Hematopoietic multipotent progenitor cell treated with erythropoietin and hydrocortisone succinate and interleukin-3 and kit ligand, for 4 days (in vitro differentiated cells): ENCODE measurements at places on chromosomes 12 and 14.

DNA sequence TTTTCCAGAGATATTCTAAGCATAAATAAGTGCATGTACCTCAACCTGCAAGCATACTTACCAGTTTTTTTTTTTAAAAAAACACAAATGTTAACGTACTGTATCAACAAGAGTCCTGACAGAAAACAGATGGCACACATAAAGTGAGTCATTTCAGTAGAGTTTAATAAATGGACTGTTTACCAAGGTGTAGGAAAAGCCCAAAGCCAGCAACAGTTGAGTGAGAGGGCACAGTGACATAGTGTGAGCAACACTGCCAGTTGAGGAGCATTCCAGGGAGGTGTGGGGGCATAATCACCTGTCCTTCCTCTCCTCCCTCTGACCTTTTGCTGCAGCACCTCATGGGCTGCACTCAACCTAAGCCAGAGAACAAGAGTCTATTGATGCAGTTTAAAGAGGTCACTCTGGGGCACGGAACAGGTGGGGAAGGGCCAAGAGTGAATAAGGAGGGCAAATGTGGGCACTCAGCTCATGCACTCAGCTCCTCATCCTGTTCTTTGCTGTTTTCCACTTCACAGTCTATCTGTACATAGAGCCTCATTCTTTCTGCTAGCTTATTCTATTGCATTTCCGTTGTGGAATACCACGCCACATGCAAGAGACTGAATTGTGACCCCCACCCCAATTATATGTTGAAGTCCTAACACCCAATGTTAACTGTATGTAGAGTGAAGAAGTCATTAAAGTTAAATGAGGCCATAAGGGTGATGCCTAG lies 29.3 kb downstream of the DHRS2 start:
- DNase-seq, result no peak

DNA sequence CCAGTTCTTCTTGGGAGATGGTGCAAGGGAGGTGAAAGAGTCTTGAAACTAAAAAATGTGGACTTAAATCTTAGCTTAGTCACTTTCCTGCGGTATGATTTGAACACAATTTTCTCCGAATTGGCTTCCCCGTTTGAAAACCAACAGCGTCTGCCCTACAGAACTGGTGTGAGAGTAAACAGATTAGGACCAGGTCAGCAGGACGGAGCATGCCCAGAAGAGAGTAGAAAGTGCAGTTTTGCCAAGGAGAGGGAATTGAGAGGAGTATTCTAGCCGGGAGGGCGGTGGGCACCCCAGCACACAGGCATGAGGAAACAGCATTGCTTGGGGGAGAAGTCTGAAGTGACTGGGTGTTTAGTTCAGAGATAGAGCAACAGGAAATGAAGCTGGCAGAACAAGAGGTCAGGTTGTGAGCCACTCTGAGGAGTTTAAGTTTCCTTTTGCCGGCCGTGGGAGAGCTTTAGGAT lies 927.1 kb downstream of the VRK1 start:
- DNase-seq, result peak; percentile 60

GRCh38 chr12:123952037-123952436 lies 20.6 kb downstream of the CCDC92 start:
- no peak for DNase-seq

DNA sequence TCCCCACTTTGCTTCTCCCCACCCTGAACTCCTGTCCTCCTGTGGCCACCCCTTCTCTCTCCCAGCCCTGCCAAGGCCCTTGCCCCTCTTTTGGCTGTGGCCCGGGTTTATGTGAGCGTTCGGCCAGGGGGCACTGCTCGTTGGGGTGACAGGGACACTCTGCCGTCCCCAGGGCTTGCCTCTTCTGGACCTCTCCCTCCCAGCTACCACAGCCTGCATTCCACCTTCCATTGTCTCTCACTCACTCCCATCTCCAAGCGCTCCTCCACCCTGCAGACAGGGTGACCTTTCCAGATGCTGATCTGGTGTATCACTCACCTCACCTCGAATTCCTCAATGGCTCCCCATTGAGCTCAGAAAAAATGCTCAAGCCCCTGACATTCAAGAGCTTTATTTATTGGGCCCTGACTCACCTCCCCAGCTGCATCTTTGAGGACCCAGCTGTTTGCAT lies 1.4 kb downstream of the SERPINA9 start:
- DNase-seq, result no peak

DNA sequence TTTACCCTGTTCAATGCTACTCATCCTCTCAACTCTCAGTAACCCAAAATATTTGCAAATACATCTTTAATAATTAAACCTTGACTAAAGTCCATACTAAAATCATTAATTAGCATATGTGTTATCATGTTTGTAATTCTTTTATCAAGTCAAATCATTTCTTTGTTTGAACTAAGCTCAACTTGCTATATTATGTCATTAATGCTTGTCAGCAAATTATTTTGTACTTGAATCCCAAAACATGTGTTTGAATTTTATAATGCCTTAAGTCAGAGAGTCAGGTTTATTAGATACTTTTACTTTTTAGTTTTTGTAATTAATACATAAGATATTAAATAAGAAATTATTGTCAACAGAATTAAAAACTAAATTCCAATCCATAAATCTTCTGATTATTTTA lies 16.5 kb downstream of the ABCD2 start:
- no peak for DNase-seq

DNA sequence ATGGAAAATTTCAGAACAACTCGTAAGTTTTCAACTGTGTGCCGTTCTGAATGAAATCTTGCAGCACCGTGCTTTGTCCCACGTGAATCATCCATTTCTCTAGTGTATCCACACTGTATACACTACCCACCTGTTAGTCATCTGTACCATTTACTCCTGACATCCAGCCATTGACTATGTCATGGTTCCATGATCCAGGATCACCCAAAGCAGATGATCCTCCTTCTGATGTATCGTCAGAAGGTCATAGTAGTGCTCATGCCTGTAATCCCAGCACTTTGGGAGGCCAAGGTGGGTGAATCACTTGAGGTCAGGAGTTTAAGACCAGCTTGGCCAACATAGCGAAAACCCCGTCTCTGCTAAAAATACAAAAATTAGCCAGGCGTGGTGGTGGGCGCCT lies 122.9 kb downstream of the PPHLN1 start:
- no peak for DNase-seq

DNA sequence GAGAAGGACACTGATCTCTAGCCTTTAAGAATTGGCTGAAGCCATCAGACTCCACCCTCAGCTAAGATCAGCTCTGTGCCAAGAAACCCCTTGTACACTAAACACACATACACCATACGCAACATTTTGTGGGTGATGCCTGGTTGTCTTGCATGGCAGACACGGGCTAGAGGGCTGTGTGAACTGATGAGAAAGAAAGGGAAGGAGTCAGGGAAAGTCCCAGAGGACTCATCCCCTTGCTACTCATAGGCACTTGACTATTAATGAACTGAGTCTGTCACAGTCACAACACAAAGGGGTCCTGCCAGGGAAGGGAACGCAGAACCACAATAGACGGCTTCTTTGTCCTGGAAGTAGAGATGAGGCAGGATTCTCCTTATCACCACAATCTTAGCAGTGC lies 80.8 kb downstream of the EMP1 start:
- no peak for DNase-seq

- no peak for DNase-seq
Measured at GRCh38 chr14:38775986-38776385, 327.0 kb downstream of the SEC23A start.

GRCh38 chr12:77954206-77954555 lies 123.5 kb downstream of the NAV3 start:
- DNase-seq, result no peak

DNA sequence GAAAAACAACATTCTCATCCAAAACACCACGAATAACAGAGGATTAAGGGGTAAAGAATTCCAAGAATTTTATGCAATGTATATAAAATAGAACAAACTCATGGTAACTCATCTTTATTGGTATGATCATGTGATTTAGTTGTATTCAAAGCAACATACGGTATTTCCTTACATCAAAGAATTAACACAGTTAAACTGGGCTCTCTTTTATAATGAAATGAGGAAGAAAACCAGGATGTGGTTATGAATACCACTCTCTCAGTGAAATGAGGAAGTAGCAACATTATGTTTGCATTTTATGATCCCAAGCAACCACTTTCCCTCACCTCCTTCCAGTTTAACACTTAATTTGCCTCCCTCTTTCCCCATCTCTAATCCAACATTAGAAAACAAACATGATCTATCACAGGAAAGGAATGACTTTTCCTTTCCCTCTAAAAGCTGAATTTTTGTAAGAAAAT lies 22.9 kb downstream of the SPTLC2 start:
- DNase-seq, result peak; percentile 93

DNA sequence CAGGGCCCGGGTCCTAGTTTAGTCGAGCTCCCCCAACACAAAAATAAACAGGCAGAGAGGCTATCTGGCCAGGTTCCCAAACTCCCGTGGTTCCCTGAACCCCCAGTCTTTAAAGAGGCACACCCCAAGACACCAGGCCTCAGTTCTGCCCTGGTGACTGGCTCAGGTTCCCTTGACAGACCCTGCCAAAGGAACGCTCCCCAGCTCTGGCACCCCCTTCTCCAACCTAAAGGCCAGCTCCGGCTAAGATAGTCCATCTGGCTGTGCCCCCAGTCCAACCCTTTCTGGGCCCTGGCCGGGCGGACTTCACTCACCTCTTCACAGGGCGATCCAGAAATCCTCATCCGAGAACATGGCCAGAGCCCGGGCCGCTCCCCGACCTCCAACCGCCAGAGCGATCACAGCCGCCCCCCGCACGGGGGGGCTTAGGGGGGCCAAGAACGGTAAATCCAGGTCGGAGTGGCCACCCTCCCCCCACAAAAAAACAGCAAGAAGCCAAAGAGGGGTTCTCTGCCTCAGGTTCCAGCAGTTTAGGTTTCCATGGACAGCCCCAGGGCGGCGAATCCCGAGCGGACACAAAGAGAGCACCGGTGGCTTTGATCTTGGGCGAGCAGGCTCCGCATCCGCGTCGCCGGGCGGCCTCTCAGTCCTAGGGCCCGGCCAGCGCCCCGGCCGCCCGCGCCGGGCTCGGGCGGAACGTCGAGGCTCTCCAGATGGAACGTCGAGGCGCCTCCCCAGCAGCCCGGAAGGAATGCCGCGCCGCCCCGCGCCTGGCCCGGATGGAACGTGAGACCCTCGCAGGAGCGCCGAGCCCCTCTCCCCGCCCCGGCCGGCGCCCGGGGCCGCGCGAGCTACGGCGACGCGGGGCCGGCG lies 1.1 kb downstream of the KMT2D start:
- peak; percentile 41 for DNase-seq
